Mesenteric fat pad (tissue), 1 donor: ENCODE measurements at places on chromosomes 4 and X. TPM values are rescaled to one million over a fixed set of nuclear protein-coding genes. Genes with fewer than 3 reads are reported as not detected.

EXOSC9 gene
- total RNA-seq, result 10.7 TPM

TMEM150C gene
- total RNA-seq, result 9.2 TPM

- DNase-seq, result no peak
Measured at GRCh38 chrX:23373129-23373804, 38.6 kb downstream of the PTCHD1 start.

DNA sequence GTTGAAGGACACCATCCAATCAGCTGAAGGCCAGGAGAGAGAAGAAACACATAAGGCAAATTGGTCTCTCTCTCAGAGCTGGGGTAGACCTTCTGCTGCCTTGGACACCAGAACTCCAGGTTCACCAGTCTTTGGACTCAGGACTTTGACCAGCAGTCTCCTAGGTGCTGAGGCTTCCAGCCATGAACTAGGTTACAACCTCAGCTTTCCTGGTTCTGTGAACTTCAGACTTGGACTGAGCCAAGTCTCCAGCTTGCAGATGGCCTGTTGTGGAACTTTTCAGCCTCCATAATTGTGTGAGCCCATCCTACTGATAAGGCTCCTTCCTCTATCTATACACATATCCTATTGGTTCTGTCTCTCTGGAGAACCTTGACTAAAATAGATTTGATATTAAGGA lies 20.6 kb upstream of the BBS12 start:
- no peak for DNase-seq

DNA sequence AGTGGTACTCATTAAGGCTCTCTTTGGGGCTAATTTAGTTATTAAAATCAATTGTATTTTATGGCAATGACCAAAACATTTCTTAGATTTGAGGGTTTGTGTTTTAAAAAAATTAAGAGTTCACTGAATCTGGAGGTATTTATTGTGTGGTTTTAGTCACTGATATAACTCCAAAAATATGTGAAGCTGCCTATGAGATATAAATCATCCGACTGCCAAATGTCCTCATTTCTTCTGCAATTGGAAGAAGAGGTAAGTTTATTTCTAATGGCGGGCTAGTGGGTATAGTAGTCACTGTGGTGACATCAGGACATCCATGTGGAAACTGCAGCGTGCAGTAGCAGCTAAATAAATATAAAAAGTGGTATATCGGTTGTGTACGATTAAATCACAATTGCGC lies 205.5 kb downstream of the MID1 start:
- no peak for DNase-seq

DNA sequence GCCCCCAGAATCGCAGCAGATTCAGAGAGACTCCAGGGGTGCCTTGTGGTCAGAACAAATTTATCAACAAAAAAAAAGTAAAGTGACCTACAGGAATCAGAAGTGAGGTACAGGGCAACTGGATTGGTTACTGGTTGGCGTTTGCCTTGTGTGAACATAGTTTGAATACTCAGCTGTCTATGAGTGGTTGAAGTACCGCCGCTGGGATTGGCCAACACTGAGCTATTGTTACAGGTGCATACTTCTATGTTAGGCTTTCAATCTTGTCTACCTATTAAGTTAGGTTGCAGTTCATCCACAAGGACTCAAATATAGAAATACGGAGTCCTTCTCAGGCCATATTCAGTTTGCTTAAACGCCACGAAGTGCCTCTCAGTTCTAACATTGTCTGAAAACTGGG lies 993.5 kb upstream of the PRKX start:
- no peak for DNase-seq

DNA sequence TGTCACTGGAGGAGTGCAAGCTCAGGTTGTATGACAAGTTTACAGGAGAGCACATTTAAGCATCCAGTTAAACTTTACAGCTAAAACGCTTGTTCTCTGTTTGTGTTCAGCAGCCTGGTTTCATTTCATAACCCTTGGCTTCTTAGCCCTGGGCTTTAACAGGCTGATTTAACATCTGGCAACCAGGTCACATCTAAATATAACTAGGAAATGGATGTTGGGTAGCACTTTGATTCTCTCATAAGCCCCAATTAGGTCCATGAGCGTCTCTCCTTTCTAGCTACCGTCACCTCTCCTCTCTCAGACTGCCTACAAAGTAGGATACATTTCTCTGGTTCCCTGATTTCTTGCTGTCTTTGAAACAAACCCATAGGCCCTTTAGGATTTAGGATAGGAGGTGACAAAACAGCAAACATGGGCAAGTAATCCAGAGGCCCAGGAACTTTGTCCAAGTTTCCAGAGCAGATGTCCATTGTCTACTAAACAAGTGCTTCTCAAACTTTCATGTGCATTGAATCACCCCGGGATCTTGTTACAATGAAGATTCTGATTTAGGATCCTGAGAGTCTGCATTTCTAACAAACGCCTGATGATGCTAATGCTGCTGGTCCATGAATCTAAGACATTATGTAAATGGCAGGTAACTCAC lies 22.5 kb downstream of the OTUD6A start:
- no peak for DNase-seq

- DNase-seq, result no peak
Measured at GRCh38 chr4:36011381-36011780, 232.9 kb downstream of the ARAP2 start.
